ENCODE measurements at places on chromosomes 11 and 22.

- no peak for DNase-seq
Observed at GRCh38 chr11:17766073-17766359, 31.4 kb downstream of the KCNC1 start.

DNA sequence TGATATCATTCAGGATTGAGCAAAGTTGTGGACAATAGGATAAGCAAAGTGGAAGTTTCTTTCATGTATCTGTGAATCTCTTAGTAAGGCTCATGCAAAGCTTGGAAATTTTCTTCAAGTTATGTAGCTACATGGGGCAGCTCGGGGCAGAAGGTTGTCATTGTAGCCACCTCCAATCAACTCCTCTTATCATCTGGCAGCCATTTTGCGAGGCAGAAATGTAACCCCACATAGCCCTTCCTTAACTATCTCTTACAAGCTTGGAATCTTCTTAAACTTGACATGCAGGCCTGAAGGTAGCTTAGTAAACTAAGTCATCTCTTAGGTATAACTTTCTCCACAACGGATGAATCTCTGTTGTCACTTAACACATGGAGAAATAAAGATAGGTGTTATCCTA, 392.8 kb downstream of the AASDHPPT start:
- DNase-seq: no peak

GRCh38 chr22:40346185-40347118, at the start of gene ADSL:
Gene ADSL (plus strand): TSS chr22:40346500. CDS start chr22:40346559, 59 bp downstream.
- peak; percentile 75 for DNase-seq

GRCh38 chr11:126834573-126834972, 166.0 kb downstream of the KIRREL3 start:
- no peak for DNase-seq

DNA sequence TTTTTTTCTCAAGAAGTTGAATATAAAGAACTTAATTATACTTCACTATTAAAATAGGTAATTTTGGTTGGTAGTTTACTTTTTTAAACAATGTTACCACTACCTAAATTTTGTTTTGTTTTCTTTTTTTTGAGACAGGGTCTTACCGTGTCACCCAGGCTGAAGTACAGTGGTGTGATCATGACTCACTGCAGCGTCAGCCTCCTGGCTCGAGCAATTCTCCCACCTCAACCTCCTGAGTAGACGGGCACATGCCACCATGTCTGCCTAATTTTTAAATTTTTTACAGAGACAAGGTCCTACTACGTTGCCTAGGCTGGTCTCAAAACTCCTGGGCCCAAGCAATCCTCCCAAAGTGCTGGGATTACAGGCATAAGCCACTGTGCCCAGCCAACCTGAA, 17.6 kb downstream of the SPCS2 start:
- no peak for DNase-seq

DNA sequence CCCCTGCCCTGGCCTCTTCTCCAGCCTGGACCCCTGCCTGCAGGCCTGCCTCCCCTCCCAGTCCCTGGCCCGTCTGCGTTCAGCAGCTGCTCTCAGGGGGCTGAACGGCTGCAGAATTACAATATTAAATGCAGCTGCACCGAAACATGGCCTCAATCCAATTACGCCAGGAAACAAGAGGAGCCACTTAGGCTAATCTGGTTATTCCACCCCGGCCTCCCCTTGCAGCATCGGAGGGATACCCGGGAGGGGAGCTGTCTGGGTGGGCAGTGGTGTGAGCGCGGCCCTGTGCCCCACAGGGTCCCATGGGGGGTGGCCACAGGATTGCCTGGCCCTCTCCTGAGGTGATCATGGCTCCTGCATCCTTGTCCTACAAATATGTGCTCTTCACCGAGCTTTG, 42.6 kb downstream of the FLRT1 start:
- DNase-seq: no peak

DNA sequence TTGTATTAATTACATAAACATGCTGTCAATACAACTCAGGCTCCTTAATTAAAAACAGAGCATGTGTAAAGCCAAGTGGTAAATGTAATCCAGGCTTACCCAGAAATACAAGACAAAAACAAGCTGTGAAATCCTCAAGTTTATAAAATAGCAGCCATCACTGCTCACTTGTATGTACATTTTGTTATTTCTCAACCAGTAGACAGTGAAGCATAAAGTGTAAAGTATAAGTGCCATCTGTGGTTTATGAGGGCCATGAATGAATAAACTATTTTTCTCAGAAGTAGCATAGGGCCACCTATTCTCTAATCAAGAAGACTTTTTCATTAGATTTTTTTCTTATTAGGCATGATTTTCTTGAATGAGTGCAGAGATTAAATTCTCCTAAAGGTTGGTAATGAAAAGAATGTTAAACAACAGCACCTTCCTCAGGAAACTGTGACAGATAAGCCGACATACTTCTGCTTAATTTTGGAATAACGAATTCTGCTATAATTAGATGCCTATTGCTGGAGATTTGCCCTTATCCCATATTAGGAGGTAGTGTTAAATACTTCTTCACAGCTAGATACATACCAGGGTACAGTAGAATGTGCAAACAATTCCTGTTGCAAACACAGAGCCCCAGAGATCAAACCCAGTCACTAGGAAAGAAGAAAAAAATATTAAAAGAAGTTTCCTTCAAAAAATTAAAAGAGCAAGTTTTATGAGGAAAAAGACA, 13.0 kb downstream of the SLC5A12 start:
- DNase-seq: no peak

GRCh38 chr11:44335919-44336318, 26.0 kb upstream of the ALX4 start:
- DNase-seq: no peak

DNA sequence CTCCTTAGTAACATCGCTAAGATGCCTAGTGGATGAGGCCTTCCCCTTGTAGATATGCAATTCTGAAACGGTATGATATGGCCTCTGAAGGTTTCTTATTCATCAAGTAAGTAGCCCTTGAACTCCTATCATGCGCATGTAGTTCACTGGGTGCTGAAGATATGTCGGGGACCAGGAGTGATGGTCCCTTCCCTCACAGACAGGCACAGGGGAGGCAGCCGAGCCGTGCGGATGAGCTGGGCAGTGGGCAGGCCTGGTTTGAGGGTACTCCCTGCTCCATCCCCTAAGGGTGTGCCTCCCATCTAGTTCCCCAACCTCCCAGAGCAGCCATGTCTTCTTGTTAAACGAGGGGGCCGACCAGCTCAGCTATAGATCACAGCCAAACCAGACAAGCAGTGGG, 40.1 kb downstream of the TP53I11 start:
- DNase-seq: no peak

DNA sequence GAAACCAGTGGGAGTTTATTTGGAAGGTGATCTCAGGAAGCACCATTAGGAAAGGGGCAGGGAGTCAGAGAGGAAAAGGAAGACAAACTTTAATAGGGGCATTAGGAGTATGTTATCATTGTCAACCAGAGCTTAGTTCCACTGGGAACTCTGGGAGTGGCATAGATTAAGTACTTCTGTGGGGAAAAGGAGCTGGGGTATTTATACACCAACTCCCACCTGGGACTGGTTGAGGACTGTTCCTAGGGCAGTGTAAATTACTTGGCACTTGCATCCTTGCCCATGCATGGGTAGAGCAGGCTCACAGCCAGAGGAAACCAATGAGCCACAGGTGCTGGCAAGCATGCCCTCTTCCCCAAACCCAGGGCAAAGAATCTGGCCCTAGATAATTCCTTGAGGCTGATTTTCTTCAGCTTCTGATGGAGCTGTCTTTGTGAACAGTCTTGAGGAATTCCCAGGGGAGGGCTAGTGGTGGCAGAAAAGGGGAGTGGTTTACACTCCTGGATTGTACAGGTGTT, 541.2 kb downstream of the MIAT start:
- no peak for DNase-seq

DNA sequence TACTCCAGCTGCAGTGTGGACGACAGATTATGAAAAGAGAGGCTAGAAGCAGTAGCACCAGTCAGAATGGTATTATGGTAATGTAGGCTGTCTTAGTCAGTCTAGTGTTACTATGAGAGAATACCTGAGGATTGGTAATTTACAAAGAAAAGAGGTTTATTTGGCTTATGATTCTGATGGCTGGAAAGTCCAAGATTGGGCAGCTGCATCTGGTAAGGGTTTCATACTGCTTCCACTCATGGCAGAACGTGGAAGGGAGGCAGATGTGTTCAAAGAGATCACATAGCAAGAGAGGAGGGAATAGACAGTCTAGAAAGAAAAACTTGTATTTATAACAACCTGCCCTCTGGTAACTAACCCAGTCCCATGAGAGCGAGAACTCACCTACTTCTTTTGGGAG, 77.3 kb upstream of the NAV2 start:
- no peak for DNase-seq

- no peak for DNase-seq
Observed at GRCh38 chr11:120295099-120295498, 30.0 kb upstream of the TLCD5 start.

DNA sequence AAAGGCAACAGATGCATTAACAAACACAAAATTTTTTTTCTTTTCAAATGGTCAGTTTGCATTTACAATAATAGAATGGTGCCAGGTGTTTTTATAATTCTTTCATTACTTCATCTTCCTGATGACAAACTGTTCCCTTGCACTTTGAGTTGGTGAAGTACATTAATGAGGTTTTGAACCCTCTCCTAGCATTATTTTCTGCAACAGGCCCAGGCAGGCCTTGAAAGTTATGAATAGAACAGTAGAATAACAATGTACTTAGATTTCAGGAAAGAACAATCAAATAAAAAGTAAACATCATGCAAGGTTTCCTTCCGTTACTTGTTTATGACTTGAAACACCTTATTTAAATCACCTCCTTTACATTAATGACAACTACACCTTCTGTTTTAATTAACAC, 9.6 kb downstream of the BTG4 start:
- no peak for DNase-seq
